Fibroblast of lung (primary cell): ENCODE measurements at places on chromosomes 11 and 22.

DNA sequence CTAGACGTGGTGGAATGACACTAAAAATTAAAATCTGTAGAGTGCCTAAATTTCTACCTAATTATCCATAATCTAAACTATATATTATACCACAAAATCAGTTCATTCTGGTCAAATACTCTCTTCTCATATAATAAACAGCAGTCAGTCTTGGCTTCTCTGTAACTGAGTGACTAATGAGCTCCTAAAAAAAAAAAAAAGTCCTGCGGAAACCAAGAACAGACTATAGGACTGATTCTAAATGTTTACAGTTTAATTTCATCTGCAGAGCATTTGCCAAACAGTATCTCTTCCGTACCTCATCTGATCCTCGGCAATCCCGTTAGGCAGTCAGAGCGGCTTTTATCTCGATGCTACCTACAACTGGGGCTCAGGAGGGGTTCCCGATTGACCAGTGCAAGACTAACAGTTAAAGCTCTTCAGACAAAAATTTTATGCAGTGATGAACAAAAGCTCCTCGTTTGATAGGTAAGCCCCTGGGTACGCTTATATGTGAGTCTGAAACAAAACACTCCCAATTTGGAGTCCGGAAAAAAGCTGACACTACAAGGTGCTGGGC lies 686 bp downstream of the KIF18A start:
- no peak for DNase-seq

GRCh38 chr11:93507517-93507916 lies 35.7 kb downstream of the SMCO4 start:
- DNase-seq = no peak

- no peak for DNase-seq
Observed at GRCh38 chr11:26065944-26066343, 266.0 kb upstream of the ANO3 start.

- no peak for DNase-seq
Observed at GRCh38 chr11:14803846-14804245, 88.2 kb downstream of the CYP2R1 start.

DNA sequence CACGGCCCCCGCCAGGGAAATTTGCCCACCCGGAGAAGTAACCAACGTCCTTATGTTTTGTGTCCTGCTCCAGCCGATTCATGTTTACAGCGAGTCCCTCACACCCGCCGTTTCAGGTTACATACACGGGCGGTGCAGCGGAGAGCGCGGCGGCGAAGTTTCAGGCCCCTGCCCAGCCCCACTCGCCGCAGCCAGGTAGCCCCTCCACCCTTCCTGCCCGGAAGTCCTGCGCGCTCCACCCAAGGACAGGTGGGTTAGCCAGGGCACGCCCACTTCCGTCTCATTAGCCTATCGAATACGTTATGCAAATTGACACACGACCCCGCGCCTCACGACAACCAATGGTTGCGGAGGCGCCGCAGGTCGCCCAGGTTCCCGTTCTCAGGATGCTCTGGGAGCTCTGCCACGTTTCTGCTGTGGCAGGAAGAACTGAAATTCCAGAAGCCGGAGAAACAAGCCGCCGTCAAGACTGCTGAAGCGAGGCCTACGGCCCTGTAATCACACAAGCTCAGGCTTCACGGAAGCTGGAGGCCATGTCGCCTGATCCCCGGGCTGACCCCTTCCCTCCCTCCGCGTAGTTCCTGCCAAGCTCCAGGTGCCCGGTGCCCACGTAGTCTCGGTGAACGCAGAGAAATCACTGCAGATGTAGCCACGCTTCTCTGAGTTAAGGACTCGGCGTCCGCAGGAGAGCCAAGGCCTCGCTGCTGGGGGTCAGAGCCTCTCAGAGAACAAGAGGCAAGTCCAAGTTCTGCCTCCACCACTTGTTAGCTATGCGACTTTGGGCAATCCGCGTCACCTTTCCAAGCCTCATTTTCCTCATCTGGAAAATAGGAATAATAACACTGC lies 22.4 kb upstream of the MYH9 start:
- peak; percentile 76 for DNase-seq

DNA sequence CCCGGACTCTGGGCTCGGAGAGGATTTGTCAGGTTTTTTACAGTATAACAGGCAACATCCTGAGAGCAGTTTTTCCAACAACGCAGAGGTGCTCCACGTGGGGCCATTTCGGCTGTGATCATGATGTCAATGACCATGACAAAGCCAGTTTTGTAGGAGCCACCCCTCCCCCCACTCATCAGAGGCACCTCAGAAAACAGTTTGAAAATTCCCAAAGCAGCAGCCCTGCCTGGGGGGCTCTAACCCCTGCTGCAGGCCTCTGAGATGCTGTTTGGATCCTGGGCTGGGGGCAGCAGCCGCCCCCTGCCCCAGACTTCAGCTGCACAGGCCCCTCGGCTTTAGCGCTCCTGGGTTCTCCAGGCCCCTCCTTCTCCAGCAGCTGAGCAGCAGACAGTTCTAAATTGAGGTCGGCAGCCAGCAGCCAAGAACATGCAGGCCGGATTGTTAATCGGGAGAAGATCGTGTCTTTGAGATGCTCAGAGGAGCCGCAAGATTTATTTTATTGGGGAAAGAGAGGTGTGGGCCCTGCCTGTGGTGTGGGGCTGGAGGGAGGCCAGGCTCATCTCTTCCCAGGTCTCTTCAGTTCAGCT lies 19.4 kb downstream of the NFAM1 start:
- no peak for DNase-seq

DNA sequence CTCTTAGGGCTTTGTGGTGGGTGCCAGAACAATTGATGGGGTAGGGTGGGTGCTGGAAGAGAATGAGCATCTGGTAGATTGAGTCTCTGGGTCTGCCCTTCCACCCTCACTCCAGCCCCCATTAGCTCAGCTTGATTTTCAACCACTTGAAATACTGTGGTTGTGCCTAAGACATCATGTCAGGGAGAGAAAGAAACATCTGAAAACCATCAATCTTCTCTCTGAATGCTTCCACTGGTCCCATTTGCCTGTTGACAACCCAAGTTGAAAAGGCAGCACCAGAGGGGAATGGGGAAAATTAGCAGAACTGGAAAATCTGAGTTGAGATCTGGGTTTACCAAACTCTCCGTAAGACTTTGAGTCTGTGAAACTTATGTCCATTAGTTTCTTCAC lies 26.1 kb downstream of the CD44 start:
- DNase-seq = no peak

DNA sequence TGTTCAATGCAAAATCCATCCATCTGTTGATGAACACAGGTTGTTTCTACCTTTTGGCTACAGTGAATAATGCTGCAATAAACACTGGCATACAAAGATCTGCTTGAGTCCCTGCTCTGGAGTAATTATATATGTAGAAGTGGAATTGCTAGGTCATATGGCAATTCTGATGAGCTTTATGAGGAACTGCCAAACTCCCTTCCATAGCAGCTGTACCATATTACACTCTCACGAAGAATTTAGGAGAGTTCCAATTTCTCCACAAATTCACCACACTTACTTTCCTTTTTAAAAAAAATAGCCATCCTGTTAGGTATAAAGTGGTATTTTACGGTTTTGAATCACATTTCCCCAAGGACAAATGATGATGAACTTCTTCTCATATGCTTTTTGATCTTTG lies 62.2 kb downstream of the RSF1 start:
- no peak for DNase-seq

DNA sequence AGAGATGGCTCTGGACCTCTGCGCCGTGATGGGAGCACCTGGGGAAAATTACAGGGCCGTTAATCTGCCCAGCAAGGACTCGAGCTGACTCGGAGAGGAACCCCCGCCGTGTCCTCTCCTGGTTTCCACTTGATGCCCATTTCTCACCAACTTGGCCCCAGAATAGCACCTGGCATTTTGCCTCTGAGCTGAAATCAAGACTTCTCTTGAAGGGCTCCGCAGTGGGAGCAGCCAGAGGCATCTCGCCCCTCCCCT lies 19.0 kb upstream of the CABP7 start:
- DNase-seq = no peak

- no peak for DNase-seq
Observed at GRCh38 chr22:43404673-43405385, 7.0 kb upstream of the MPPED1 start.

DNA sequence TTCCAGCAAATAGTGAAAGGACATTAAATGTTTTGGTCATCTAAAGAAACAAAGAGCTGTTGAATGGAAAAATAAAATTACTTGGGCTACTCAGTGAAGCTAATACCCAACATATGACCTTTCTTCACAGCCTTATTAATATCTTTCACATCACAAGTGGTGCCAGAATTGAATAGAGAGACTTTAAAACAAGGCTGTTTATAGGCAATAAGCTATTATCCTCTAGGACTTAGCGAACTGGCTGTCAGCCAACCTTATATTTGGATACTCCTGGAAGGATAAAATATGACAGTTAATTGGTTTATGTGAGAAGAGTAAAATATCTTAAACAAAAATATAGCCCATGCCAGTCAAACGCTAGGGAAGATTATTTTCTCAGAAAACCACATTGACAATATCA lies 225.5 kb upstream of the BLID start:
- no peak for DNase-seq

DNA sequence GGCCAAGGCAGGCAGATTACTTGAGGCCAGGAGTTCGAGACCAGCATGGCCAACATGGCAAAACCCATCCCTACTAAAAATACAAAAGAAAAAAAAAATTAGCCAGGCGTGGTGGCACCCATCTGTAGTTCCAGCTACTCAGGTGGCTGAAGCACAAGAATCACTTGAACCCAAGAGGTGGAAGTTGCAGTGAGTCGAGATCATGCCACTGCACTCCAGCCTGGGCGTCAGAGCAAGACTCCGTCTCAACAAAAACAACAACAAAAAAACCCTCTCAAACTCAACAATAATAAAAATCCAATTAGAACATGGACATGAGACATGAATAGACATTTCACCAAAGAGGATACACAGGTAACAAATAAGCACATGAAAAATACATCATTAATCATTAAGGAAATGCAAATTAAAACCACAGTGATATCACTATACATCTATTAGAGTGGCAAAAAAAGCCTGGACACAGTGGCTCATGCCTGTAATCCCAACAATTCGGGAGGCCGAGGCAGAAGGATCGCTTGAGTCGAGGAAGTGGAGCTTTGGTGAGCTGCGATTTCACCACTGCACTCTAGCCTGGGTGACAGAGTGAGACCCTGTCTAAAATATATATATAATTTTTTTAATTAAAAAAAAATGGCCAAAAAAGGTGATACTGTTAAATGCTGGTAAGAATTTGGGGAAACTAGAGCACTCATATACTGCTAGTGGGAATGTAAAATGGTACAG lies 12.7 kb upstream of the SEPTIN5 start:
- no peak for DNase-seq

DNA sequence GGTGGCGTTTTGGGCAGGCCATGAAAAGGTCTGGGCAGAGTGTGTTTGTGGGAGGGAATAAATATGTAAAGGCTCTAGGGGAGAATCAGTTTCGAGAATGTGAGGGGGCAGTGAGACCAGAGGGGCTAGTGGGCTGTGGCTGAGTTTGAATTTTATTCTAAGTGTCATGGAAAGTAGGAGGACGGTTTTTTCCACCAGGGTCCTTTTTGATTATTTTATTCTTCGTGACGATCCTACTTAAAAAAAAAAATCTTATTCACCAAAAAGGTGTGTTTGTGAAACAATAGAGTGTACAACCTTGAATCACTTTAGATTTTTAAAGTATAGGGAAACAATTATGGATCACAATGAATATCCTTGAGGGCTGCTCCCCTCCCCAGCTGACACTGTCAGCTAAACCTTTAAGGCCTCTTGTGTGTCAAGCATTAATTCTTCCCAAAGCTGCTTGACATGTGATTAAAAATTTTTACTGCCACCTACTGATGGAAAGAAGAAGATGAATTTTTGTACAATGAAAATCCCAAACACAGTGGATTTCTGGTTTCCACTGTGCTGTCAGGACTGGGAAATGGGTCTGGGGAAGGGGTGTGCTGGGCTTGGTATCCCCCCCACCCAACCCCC lies 107.5 kb upstream of the OR4B1 start:
- DNase-seq = peak; percentile 65

DNA sequence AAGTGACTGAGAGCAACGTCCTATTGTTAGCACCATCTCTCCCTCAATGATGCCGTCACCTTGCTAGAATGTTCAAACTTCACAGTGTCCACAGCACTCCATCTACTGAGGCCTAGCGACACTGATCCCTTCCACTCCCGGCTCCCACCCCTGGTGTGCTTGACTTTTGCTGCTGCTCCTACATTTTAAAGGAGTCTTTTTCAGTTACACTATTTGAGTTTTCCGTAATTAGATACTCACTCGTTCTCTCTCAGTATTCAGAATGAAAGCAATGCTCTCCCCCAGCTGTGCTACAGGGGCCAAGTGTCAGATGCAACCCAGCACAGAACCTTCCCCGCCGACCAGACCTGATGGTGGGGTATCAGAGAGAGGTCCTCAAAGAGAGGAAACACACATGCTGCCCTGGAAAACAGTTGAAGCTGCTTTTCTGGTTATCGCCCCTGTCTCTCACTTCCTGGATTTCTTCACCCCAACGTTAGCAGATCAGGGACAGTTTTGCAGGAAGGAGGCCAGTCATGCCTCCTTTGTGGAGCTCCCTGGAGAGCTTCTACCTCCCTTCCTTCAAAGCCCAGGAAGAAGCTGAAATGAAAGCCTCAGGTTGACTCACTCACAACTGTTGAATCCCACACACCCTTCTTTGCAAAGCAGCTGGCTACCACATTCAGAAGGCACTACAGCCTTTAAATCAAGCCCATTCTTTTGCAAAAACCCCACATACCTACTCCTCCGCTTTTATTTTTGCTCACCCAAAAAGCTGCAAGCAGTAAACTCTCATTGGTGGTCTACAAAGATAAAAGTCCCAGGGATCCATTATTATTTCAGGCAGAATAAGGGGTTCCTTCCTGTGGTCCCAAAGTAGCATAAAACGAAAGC lies 23.5 kb downstream of the LARGE1 start:
- peak; percentile 16 for DNase-seq

- DNase-seq = no peak
Observed at GRCh38 chr11:106950067-106950491, 68.2 kb downstream of the GUCY1A2 start.

DNA sequence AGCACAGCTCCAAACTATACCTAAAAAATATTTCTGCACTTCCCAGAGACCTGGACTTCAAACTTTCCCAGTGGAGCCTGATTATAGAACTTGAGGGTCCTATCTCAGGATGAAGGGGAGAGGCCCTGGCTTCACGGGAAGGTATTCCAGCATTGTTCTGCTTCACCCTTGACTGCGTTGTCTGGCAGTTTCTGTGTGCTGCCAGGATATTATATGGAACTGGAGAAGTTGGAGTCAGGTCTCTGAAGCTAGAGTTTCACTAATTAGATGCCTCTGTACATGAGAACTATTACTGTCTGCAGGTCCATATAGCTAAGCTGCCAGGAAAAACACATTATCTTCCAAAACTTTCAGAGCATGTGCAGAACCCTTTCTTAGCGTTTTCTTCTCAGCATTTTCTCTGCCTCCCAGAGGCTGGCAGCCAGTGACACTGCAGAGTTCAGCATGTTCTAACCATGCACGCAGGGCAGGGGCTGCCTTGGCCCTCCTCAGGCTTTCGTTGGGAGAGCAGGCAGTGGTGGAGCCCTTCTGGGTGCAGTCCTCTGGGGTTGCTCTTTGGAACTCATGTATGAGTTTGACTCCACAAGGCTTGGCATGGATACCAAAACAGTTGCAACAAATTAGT lies 99.3 kb downstream of the CWC15 start:
- no peak for DNase-seq
